Activated CD4-positive, alpha-beta T cell treated with anti-CD3 and anti-CD28 coated beads, Interleukin-2, amount 50 U/mL, for 48 hours (primary cell): ENCODE measurements at places on chromosomes 16 and 17.

DNA sequence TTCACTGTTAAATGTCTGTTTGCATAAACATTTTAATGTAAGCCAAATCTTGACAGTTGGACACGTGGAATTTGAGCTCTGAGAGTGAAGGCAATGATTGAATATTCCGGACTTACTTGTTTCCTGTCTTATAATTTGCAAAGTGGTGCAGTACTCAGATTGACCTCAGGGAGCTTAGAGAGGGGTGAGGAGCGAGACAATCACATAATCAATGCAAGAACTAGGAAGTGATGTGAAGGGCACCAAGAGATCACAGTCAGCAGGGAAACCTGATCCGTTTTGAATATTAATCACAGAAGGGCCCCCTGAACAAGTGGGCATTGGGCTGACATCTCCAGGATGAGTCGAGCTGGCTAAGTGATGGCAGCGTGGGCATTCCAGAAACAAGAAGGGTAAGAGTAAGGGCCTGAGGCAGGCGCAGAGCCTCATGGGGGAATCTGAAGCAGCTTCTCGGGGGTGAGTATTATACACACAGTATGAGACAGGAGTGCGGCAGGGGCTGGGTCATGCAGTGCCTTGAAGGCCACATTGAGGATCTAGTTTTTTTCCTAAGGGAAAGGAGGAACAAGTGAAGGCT, 26.1 kb downstream of the TEX2 start:
- no peak for DNase-seq

- DNase-seq = no peak
These were observed 3.9 kb upstream of the MYO1D start for GRCh38 chr17:32880671-32881453.

DNA sequence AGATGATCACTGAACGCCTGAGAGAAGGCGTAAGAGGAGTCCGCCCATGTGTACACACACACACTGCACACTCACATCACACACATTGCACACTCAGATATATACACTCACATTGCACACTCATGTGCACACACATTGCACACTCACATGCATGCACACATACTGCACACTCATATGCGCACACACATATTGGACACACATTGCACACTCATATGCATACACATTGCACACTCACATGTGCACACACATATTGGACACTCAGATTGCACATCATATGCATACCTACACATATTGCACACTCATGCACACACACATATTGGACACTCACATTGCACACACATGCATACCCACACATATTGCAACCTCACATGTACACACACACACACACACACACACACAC, 163.2 kb downstream of the WSCD1 start:
- no peak for DNase-seq

DNA sequence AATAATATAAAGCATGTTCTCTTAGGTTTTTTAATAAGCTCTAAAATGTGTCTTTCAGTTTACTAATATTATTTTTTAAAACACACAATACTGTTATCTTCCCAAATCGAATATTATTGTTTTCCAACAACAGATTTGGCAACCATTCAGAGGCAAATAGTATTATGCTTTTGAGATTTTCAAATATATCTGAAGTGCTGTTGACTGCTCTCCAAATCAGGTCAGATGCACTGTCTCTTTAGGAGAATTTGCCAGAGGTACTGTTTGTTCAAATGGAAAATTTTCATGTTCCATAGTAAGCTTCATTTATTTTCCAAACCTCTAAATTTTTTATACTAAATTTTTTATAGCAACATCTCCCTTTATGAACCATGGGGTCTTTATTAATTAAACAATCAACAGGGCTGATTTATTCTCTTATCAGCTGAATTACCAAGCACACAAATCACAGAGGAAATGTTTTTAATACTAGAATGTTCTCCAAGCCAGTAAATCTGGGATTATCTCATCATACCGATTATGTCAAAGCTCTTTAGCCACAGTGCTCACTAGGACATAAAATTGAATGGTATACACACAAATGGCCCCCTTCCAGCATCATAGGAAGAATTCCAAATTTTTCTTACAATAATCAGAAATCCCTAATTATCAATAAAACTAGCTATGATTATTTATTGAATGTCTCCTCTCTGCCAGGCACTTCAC, 108.8 kb upstream of the HLF start:
- no peak for DNase-seq

- DNase-seq = no peak
These were observed 7.2 kb downstream of the KRT38 start for GRCh38 chr17:41433586-41433985.
